ENCODE measurements at places on chromosomes 11 and 22. TPM values are rescaled to one million over a fixed set of nuclear protein-coding genes. Genes with fewer than 3 reads are reported as not detected.

- no peak for DNase-seq
These were observed 2.6 kb downstream of the EWSR1 start for GRCh38 chr22:29270475-29271271.

- DNase-seq: no peak
These were observed 580.5 kb downstream of the INSC start for GRCh38 chr11:15695096-15695721.

- no peak for DNase-seq
These were observed 236.8 kb downstream of the CASP12 start for GRCh38 chr11:104661471-104661870.

GRCh38 chr11:126282736-126283591 lies at the start of gene TIRAP:
Gene TIRAP, plus strand, starts transcription at chr11:126283093. Its CDS starts 7,802 bp downstream, at chr11:126290895.
- DNase-seq: peak; percentile 77

DNA sequence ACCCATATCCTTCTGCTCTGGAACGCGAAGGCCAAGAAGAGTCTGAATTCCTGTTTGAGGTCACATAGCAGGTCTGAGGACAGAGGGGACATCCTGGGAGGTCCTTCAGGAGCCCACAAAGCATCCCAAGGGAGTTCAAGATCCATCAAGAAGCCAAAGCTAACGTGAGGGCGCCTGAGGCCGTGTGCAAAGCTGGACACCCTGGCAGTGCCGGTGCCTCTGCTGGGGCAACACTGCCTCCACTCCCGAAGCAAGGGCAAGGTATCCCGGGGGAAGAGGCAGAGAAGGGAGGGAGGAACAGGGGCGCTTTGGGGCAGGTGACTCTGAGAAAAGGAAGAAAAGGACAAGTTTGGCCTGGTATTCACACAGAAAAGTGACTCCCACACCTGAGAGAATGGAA lies 50.3 kb upstream of the CDON start:
- DNase-seq: no peak

GRCh38 chr22:37734964-37735451 lies 38.2 kb downstream of the TRIOBP start:
- no peak for DNase-seq

- no peak for DNase-seq
These were observed 7.2 kb downstream of the GATD1 start for GRCh38 chr11:769887-770641.

Gene OR5AR1
- not detected for total RNA-seq

Gene PANX3
- not detected for total RNA-seq

Gene GUCY1A2
- not detected for total RNA-seq

Gene TMPRSS5
- total RNA-seq: 0.61 TPM

Gene ROBO4
- total RNA-seq: not detected

Measured in activated CD8-positive, alpha-beta memory T cell treated with anti-CD3 and anti-CD28 coated beads, Interleukin-2, amount 10 ng/mL, durations not matched to agents 7 days and 5 days (primary cell).